ENCODE measurements at places on chromosomes 4 and X.
A peak's percentile ranks its signal among the peaks of the same experiment; 100 is the strongest.

GRCh38 chrX:152941328-152942076 is 43.6 kb downstream of the ZNF185 start:
- DNase-seq: peak; percentile 87

DNA sequence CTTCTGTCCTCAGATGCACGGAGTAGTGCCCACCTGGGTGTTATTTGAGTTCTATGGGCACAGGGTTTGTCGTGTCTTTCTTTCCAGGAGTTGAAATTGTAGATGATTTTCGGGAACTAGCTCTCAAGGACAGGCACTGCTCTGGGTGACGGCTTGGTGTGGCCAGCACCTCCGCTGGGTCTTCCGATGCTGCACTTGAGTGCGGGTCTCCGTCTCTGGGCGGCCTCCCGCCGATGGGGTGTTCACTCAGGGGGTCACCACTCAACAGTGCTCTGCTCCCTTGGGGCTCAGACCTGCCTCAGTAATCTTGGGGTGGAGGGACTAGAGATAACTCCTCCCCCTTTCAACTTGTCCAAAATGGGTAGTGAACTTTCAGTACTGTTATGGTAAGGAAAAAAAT is 2.5 kb downstream of the ZFP92 start:
- no peak for DNase-seq

DNA sequence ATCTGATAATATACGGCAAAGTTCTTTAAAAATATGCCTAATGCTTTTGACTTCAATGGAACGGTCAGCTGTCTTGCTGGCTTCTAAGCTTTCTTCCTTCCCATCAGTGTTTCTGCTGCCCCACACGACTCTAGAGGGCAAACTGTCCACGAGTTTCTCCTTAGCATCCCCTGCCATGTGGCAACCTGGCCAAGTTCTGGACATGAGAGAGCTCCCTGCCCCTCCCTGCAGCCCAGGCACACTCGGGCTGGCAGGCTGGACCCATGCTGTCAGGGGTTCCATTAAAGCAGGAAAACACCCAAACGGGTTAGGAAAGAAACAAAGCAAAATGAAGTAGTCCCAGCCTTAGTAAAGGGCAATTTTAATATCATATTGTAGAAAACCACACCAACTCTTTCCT is 38.8 kb downstream of the KDR start:
- DNase-seq: no peak

DNA sequence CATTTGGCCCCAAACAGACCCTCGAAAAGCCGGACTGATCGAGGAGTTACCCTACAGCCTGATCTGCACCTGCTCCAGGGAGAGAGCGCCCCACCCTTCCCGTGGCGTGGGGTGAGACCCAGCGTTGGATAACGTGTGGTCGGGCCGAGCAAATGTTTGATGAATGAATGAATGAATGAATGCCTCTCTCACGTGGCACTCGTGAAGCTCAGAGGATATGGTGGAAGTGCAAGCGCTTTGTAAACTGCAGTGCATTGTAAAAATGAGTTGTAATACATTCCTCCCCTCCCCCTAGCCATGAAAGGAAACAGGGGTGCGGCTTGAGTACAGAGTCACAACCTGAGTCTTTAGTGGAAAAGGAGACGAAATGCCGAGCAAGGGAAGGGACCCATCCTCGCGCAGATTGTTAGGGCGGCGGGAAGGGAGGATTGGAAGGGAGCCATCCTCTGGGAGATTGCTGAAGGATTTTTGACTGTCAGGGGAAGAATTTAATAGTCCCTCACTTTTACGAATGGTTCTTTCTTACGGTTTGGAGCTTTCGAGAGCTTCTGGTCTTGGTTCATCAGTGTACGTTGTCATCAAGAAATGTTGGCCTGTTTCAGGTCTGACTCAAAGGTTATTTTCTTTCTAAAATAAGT is 772 bp upstream of the FBXW7 start:
- DNase-seq: peak; percentile 48

GRCh38 chr4:125091101-125091500 is 223.7 kb upstream of the FAT4 start:
- no peak for DNase-seq

DNA sequence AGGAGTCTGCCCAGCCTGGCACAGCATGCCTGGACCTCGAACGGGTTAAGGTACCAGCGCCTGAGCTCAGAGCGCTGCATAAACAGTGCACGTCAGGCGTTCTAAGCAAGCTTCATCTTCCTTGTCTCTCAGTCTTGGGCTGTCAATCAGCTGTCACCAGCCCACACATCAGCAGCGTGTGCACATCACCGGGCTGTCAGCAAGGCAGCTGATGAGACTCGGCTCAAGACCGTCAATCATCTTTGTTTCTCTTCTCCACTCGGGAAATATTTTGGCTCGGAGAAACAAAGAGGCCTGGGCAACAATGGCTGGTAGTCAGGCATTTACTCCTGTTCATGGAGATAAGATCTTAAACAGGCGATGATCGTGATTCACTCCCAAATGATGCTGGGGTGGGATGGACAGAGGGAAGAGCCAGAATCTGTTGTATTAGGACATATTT is 141.3 kb downstream of the LDB2 start:
- DNase-seq: no peak

DNA sequence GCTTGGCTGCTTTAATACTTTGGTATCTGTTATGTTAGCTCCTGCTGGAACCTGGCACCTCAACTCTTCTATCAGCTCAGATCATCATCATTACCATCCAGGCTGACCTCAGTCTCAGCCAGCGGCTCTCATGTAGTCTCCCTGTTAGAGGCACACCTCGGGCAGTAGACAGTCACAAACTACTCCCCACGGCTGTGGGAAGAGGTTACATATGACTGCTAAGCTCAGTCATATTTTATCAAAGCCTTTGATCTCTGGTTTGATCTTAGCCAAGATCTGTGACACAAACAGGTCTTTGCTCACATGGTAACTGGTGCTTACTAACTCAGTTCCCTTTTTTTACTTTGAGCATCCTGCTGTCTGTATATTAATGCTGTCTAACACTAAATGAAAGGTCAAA is 384.9 kb downstream of the CENPC start:
- DNase-seq: no peak

GRCh38 chr4:39591290-39591689 is 47.4 kb downstream of the SMIM14 start:
- no peak for DNase-seq

DNA sequence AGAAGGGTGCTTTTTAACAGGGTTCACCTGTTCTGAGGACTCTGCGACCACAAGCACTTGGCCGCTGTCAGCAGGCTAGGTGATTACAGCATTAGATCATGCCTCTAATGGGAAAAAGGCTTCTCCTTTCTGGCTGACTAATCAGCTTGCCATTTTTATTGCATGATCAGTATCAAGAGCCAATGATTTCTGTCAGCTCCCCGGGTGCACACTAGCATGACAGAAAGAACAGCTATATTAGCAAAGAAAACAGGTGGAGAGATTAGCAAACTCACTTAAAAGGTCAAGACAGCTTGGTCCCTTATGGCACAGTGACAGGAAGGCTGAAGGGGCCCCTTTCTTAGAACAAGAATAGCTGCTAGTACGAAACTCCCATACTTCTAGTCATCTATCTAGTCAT is 170.0 kb downstream of the SMIM20 start:
- peak; percentile 72 for DNase-seq

DNA sequence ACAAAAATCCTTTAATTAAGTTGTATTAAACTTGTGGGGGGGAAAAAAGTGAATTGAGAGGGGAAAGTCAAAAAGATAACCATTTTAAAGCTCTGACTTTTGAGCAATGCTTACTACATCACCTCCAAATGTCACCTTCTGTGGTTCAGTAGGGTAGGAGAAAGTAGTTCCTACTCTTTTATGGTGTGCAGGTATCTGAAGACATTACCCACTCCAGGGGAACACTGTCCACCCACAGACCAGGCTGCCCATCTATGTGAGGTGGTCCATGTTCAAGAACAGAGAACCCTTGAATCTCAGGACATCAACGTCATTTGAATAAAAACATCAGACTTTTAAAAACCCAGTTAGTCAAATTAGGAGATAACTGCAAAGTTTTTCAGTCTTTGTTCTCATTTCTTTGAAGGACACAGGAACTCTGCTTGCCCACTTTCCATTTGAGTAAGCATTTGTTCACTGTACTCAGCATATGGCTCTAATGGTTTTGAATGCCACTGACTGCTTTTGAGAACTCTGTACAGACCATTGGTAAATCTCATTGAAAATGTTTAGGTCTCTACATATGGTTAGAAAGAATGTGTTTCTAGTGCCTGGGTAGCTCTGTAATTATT is 18.4 kb downstream of the NMU start:
- DNase-seq: no peak

DNA sequence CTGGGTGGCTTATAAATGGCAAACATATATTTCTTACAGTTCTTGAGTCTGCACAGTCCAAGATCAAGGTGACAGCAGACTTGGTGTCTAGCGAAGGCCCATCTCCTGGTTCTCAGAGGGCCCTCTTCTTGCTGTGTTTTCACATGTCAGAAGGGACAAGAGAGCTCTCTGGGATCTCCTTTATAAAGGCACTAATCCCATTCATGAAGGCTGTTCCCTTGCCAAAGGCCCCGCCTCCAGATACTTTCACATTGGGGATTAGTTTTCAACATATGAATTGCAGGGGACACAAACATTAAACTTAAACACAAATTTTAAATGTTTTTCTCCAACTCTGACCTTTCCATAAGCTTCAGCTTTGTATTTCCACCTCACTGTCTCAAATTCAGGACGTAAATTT is 1135.0 kb upstream of the TENM3 start:
- no peak for DNase-seq

DNA sequence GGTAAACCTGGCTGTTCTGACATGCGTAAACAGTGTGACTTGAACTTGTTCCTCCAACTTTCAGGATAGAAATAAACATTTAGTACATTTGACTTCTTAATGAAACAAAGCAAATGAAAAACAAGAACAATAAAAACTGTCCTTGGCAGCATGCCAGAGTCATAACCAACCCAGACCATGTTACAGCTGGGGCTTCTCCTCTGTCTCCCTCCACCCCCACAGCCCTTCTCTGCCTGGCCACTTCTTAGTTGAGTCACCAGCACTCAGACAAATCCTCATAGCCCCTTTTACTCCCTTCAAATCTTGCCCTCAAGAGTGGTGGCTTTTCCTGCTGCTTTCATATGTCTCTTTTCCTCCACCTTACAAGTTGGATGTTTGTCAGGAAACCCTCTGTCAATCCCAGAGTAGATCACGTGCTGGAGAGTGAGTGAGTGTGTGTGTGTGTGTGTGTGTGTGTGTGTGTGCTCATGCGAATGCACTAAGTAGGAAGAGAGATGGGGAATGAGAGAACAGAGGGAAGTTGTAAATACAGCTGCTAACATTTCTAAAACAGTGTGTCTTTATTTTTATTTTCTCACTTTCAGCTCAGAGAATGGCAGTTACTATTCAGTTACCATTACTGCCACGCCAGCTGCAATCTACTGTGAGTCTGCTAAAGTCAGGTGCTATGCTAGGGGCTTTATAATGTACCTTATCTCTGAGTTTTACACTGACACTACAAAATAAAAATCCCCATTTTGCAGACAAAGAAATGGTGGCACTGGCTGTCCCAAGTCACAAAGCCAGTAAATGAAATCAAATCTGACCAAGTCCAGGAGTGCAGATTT is 15.0 kb downstream of the SCARB2 start:
- DNase-seq: peak; percentile 38

GRCh38 chr4:165204462-165204830 is 2.9 kb upstream of the KLHL2 start:
- DNase-seq: no peak

- no peak for DNase-seq
Measured at GRCh38 chr4:48483006-48483776, at the start of gene SLC10A4. TSS of gene SLC10A4 (plus strand) at chr4:48483343. CDS start at chr4:48483562, 219 bp downstream.

GRCh38 chr4:7564242-7564641 is 129.5 kb upstream of the PSAPL1 start:
- DNase-seq: no peak

GRCh38 chr4:72604324-72604723 is 35.3 kb upstream of the ADAMTS3 start:
- DNase-seq: peak; percentile 6

DNA sequence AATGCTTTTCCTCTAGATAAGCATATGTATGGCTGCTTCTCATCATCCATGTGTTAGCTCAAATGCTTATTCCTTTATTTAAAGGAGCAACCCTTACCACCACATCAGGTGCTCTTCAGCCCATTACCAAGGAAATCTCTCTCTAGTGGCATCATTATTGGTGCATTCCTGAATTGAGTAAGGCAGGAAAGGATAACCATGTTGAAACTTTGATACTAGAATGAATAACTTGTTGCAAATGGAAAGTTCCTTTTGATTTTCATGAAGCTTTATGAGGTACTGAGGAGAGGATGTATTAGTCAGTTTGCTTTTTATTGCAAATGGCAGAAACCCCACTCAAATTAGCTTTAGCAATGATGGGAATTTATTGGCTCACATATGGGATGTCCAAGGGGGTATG is 212.3 kb upstream of the FGF13 start:
- no peak for DNase-seq

DNA sequence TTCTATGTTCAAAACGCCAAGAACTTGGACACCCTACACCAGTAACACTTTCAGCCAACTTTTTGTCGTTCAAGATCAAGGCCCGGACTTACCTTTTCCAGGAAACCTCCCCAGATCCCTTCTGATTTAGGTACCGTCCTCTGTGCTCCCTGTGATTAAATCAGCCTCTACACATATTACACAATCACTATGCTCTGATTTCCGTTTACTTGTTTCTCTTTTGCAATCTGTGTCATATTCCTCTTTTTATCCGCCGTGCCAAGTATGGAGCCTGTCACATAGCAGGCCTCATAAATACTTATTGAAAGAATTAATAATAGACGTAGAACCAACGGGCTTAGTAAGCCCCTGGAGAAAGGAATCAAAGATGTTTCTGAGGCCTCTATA is 722 bp upstream of the TMEM33 start:
- no peak for DNase-seq

DNA sequence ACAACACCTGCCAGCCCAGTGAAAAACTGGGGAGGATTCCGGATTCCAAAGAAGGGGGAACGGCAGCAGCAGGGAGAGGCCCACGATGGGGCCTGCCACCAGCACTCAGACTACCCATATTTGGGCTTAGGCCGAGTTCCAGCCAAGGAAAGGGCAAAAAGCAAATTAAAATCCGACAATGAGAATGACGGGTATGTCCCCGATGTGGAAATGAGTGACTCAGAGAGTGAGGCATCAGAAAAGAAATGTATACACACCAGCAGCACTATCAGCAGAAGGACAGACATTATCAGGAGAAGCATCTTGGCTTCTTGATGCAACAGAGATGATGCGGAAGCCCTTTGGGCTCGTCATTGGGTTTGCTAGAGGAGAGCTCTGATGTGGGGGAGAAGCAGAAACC is 62.4 kb downstream of the JADE1 start:
- DNase-seq: no peak

DNA sequence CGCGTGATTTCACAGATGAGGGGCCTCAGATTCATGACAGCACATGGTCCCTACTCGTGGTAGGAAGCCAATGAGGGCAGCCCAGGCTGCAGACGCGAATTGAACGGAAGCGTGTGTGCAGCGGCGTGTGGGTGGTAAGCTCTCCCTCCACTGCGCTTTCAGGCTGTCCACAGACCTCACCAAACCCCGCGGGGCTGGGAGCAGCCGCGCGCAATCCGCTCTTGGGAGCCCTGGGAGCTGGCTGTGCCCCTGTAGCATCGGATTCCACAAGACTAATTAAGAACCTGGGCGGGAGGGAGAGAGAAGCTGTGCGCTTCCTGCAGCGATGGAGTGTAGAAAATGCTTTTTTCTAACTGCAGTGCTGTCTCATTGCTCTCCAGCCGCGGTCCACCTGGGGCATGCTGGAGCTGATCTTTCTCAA is 134.9 kb downstream of the STOX2 start:
- DNase-seq: no peak

GRCh38 chr4:41205130-41205529 is 9.2 kb downstream of the APBB2 start:
- DNase-seq: no peak

GRCh38 chr4:35800669-35801068 is 443.6 kb downstream of the ARAP2 start:
- DNase-seq: no peak

GRCh38 chrX:154529206-154529612 is 13.2 kb upstream of the FAM3A start:
- DNase-seq: no peak
